Putamen (tissue), 1 donor: ENCODE measurements at places on chromosomes 3 and 15.

DNA sequence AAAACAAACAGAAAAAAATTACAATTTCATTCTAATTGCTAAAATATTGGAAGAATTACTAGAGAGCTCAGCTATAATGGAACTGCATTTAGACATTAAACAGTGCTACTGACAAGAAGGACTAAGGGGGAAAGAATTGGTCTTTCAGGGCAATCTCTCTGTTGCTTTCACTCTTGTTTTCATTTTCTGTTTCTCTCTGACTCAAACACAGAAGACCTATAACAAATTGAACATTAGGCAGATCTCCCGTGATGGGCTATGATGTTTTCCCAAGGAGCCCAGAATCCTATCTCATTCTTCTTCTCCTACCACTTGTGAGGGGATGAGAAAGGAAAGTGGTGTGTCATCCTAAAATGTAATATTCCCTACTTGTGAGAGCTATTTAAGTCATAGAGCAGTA lies 358.0 kb upstream of the TGFBR2 start:
- no peak for DNase-seq

- no peak for DNase-seq
These were observed 711.0 kb downstream of the MECOM start for GRCh38 chr3:168952551-168952950.

DNA sequence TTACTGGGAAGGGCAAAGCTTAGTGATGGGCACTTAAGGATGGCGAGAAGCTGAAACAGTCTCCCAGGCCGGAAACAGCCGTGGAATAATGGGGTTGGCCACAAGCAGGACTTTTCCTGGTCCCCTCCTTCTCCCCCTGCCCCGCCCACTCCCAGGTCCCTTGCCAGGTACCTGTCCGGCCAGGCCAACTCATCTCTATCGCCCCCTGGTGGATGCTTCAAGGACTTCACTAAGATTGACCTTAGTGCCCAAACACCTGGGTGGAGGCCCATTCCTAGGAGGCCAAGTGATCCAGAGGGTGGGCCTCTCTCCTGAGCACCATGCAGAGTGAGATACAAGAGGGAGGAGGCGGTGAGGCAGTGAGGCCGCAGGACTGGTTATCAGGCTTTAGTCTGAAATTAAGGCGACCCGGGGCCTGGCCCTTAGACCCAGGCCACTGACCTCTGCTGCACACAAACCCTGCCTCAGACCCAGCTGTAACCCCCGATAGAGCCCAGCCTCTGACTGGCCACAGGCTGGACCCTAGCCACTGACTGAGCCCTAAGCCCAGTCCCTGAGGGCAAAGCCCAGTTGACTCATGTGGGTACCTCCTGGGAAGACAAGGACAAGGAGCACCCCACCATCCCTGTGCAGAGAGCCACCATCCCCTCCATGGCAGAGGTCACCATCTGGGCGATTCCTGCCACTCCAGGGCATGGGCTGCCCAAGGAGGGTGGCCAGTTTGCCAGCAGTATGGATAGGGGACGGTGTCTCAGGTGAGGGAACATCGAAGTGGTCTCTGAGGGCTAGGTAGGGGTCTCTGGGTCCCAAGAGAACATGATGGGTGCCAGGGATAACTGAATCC lies 37.6 kb downstream of the VIPR1 start:
- no peak for DNase-seq

GRCh38 chr15:60576044-60576443 lies 97.1 kb upstream of the ICE2 start:
- DNase-seq, result no peak
